GM12891 (cell line): ENCODE measurements at places on chromosomes 7 and 10.

GRCh38 chr7:156673454-156673853, 32.9 kb downstream of the RNF32 start:
- no peak for DNase-seq

GRCh38 chr10:114897593-114897992, 40.4 kb upstream of the TRUB1 start:
- no peak for DNase-seq

- DNase-seq: no peak
Measured at GRCh38 chr10:110868981-110869380, 2.7 kb upstream of the PDCD4 start.

GRCh38 chr10:61397175-61397986, 55.8 kb downstream of the TMEM26 start:
- no peak for DNase-seq

GRCh38 chr10:93495654-93496321, 624 bp upstream of the CEP55 start:
- no peak for DNase-seq

DNA sequence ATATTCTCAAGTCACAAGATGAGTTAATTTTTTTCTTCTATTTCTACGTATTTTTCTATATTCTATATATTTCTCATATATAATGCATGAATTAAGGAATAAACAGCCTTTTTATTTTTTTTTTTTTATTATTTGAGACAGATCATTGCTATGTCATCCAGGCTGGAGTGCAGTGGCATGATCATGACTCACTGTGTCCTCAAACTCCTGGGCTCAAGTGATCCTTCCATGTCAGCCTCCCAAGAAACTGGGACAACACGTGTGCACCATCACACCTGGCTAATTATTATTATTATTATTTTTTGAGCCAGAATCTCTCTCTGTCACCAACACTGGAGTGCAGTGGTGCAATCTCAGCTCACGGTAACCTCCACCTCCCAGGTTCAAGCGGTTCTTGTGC, 1.5 kb downstream of the CLDN12 start:
- no peak for DNase-seq

DNA sequence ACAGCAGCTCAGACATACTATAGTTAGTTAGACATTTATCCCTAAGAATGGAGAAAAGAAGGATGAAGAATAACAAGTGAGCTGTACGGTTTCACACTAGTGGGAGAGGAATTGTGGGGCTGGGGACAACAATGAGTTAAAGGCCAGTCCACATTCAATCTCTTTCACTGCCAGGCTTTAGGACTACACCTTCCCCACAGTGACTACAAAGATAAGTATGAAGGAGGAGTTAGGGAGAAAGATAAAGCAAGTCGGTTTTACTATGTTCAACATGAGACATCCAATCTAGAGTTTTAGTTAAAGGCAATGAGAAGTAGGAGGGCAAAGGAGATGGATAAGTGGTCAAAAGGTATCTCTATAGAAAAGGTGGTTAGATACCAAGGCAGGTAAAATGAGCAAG, 16.3 kb downstream of the ARHGAP12 start:
- no peak for DNase-seq

DNA sequence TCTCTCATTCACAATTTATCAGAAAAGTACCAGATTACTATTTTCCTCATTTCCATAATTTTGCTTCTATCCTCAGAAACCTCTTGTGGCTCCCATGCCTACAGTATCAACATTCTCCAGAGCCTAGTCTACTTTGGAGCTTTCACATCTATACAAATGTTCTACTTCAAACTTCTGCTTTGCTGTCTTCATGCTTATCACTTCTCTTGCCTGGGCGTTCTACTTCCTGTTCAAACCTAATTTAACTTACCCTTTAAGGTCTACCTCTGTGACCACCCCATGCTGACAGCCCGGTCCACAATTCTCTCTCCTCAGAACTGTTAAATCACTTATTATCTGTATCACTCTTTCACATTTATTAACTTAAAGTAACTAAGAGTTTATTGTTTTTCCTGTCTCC, 6.1 kb upstream of the PTPN12 start:
- DNase-seq: no peak

- no peak for DNase-seq
Measured at GRCh38 chr10:89134963-89135362, 72.2 kb downstream of the CH25H start.

GRCh38 chr10:44056206-44056605, 328.7 kb downstream of the CXCL12 start:
- no peak for DNase-seq

DNA sequence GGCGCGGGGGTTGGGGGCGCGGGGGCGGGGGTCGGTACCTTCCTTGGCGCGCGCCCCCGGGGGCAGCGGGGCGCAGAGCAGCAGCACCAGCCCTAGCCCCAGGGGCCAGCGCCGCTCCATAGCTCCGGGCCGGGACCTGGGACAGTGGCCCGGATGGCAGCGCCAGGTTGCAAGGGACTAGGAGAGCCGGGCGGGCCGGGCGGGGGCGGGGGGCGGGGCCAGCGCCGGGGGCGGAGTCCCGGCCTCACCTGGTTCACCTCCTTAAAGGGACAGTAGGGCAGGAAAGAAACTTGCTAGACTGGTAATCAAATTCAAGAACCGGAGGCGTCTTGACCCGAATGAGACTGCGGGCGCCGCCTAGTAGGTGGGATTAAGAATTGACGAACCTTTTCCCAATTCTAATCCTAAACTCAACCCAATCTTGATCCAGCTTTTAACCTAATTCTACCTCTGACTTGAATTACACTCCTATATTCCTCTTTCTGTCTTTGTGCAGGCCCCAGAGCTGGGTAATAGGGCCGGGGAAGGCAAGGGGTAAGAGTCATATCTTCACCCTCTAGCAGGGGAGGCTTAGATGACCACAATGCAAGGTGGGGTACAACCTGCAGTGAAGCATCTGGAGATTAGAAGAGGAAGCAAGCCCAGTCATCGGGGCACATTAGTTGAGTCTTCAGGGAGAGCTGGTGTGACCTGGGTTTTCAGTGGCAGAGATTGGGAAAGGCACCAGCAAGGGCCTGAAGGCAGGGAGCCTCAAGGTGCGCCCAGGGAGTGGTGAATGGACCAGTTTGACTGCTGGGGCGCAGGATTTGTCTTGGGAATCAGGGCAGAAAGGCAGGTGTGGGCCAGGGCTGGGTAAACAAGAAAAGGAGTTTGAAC, at the start of gene EPHA1:
TSS of gene EPHA1 (minus strand) at position 171 of the 876 bp plus-strand sequence. CDS start at position 120, 51 bp downstream.
- no peak for DNase-seq

- no peak for DNase-seq
Measured at GRCh38 chr7:14734839-14735321, 167.7 kb downstream of the DGKB start.

DNA sequence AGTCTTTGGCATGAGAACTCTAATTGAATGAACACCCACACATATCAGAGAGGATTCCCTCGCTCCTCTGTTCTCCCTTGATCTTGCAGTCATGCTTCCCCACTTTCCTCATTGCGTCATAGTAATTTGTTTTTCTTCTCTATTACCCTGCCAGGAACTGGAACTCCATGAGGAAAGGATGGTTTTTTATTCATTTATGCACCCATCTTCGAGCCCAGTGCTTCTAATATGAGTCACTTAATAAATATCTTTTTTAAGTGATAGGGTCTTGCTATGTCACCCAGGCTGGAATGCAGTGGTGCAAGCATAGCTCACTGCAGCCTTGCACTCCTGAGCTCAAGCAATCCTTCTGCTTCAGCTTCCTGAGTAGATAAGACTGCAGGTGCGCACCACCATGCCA, 83.5 kb downstream of the OTUD1 start:
- DNase-seq: no peak

DNA sequence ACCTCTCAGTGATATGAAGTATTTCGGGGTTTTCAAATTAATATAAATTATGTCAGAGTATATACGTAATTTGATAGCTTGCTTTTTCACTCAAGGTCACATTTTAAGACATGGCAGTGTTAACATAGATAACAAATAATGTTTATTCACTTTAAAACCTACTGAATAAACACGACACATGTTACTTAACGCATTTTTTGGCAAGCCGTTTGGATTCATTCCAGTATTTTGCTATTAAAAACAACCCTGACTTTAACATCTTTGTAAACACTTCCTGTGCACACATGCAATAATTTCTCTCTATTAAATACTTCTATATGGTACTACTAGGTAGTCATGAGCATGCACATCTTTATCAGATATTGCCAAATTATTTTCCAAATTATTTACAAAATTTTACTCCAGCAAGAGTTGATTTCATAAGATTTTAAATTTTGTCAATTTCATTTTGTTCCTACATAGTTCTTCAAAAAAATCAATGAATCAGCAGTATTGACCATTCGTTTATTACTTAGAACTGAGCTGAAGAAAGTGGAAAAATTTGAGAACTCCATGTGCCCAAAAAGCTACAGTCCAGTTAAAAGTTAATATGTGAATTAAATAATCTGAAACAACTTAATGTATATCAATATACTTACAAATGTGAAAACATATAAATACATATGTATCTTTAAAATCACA, 26.8 kb upstream of the THSD7A start:
- no peak for DNase-seq

DNA sequence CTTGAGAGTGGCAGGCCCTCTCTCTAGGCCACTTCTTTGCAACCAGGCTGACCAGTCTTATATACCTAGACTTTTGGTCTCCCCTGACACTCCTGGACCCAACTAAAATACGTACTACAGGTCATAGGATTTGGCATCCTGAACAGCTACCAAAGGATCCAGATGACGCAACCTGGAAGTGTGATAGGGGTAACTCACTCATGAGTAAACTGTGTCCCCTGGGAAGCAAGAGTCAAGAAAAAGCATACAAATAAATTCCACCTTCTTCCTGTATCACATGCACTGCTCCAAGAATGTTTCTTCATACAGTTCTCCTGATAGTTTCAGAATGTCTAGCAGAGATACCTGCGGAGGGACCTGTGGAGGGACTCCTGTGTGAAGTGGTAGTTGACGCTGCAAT, 172.3 kb downstream of the MDFIC start:
- no peak for DNase-seq

DNA sequence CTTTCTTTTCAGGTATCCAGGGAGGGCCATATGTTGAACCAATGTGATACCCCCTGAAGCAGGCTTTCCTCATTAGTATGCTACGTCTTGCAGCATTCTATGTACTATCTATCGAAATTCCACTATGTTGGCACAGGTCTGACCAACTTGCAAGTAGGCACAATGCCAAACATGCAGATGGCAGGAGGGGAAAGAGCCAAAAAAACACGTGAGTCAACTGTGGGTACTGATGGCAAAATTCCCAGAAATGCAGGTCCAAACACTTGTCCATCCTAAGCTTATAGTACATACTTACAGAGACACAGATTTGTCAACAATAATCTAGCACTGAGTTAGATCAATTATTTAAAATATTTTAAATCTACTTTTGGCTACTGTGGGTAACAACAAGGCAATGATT, 394.9 kb downstream of the DGKB start:
- no peak for DNase-seq

GRCh38 chr10:62426600-62426999, 52.4 kb downstream of the ZNF365 start:
- no peak for DNase-seq

DNA sequence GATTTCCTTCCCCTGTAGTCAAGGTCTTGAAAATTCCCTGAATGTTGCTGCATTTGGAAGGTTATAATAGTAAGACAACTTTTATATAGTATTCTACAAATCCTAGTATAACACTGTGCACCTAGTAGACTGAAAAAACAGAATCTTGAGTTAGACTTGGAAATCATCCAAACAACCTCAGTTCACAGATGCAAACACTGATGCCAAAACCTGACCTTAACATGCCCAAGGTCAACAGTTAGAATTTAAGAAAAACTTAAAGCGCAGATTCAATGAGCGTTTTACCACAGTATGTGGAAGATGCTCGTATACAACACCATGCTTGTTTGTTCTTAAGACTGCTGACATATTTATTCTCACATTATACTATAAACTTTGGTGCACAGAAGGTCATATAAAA, 3.0 kb downstream of the PIP4K2A start:
- DNase-seq: no peak

DNA sequence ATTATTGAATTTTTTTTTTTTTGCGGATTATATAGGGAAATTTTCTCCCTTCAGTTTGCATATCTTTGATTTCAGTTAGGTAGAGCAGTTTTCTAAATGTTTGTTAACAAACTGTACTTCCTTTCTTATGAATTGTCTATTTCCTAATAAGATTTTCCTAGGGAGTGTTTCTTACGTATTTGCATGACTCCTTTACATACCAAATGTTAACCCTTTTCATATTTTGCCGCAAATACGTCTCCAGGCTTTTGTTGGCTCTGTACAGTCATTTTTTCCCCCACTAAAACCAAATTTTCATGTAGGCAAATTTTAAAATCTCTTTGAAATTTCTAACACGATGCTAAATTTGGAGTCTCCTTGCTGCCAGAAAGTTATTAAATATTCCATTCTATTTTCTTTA, 1.9 kb upstream of the FRAT2 start:
- no peak for DNase-seq

DNA sequence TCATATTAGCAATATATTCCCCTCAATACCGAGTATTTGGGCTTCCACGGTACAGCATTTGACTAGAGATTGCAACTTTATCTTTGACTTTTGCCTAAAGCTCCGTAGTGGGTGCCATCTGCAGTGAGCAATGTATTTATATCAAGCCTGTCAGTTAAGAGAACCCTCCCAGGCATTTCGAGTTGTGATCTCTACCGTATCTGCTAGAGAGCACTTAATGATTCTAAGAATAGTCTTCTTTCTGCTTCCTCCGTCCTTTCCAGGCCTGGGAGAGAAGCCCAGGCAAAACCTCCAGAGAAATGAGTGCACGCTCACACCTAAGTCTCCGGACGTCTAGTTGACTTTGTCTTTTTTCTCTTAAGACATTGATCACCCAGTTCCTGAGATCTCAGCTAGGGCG, 210.6 kb downstream of the KLF6 start:
- DNase-seq: no peak

DNA sequence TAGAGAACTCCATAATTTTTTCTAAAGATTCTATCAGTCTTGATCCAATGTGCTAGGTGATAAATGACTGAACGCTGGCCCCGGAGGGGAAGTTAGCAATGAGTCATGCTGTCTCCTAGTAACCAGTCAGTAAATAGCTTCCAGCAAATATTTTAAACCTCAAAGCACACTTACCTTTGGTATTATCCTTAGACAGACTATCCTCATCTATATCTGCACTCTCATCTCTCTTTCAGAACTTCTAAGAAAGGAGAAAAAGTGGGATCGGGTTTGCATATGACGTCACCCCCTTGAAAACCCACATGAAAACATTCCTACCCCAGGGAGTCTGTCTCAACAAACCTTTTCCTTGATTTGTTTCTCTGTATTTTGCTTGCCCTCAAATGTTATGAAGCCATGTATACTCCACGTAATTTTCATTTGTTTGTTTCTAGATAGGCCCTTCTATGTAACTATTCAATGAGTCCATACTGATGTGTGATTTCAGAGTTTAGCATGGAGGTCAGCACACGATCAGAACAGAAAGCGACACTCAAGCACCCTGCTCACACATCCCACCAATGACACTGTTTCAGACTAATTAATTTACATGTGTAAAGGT, 174.9 kb upstream of the NRP1 start:
- DNase-seq: no peak

- no peak for DNase-seq
Measured at GRCh38 chr7:12941512-12941911, 254.1 kb downstream of the ARL4A start.

GRCh38 chr10:95613330-95613729, 43.2 kb downstream of the ALDH18A1 start:
- DNase-seq: no peak

GRCh38 chr10:115129752-115130151, 36.6 kb downstream of the ATRNL1 start:
- no peak for DNase-seq
